ENCODE measurements at places on chromosomes 4 and X.

DNA sequence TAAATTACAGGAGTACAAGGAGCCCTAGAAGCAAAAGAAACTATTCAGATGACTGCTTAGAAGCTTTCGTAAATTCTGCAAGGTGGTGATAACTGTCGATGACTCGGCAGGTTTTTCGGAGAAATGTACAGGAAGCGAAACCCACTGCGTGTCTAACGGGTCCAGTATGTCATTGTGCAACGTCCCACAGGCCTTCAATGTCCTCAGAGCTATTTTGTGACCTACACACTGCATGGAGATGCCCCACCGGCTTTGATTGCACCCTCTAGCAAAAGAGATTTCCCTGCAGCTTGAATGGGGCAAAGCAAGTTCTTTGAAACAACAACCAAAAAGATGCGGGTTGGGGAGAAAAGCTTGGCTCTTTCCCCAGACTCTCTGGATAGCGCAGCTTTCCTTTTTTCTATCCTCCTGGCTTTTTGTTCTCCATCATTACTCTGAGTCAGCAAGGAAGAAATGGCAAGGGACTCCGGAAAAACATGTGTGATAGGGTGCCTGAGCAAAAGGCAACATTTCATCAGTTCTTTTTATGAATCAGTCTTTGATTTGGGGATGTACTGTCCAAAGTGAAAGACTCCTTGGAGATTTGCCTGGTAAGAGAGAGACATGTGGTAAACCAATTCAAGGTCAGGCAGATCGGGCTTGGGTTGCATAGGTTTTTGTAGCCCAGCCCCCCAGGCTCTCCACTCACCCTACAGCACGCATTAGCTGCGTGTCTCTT, 112.0 kb upstream of the TBL1X start:
- DNase-seq, result no peak

GRCh38 chr4:36209941-36210649, 34.2 kb downstream of the ARAP2 start:
- DNase-seq, result no peak

DNA sequence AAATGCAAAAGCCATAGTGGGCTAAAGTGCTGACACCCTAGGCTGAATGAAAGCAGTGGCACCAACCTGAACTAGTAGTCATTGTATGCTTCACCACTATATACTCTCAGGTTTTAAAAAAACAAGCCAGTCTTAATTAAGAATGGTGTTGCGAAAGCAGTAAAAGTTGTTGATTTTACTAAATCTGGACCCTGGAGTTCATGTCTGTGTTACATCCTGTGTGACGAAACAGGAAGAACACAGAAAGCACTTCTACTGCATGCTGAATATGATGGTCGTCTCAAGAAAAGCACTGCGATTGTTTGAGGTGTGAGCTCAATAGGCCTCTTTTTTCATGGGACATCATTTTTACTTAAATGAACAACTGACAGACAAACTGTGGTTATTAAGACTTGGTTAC, 24.2 kb upstream of the GDPD2 start:
- no peak for DNase-seq

GRCh38 chrX:9108054-9108453, 74.1 kb upstream of the FAM9B start:
- no peak for DNase-seq

GRCh38 chrX:16745659-16746058, 26.2 kb downstream of the SYAP1 start:
- DNase-seq, result no peak

DNA sequence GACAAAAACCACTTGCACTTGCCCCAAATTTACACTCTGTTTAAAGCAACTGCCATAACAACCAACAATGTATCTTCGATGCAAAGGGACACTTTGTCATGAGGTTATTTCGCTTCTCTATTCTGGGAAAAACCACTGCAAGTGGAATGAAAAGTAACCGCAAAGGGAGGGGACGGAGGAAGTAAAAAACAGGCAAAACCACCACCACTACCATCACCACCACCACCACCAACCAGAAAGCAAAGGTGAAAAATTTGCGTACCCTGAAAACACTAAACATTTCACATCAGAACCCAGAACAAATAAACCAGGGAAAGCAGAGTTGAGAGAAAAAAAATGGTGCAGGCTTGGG, 1.2 kb upstream of the N4BP2 start:
- no peak for DNase-seq
